Endodermal cell (in vitro differentiated cells): ENCODE measurements at places on chromosomes 4 and X.
A peak's percentile ranks its signal among the peaks of the same experiment; 100 is the strongest.

DNA sequence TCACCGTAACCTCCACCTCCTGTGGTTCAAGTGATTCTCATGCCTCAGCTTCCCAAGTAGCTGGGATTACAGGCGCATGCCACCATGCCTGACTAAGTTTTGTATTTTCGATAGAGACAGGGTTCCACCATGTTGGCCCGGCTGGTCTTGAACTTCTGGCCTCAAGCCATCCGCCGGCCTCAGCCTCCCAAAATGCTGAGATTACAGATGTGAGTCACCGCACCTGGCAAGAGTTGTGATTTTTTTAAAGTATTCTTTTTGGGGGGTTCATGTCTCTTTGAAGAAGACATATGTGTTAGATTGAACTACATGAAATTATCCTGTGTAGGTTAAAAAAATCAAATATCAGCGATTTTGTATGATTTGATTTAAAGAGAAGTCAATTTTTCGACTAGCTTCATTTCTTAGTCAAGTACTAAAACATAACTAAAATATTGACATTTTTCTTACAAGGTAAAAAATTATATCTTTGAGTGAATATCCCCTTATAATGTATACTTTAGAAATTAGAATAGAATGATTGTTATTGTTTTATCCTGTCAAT, 60.3 kb upstream of the ANTXR2 start:
- peaks cover 81% of the 10 kb centered on the region for H3K27me3 ChIP-seq
- no peak overlapping the region for H3K27ac ChIP-seq
- DNase-seq: peak; percentile 42
- H3K4me3 ChIP-seq: no peak overlapping the region
- H3K36me3 ChIP-seq: no peaks in the 10 kb centered on the region
- peaks cover 10% of the 10 kb centered on the region for H3K4me1 ChIP-seq

GRCh38 chr4:172095161-172095560, 282.0 kb downstream of the GALNTL6 start:
- H3K4me1 ChIP-seq: no peaks in the 10 kb centered on the region
- H3K27me3 ChIP-seq: no peaks in the 10 kb centered on the region
- H3K4me3 ChIP-seq: no peak overlapping the region
- H3K27ac ChIP-seq: no peak overlapping the region

DNA sequence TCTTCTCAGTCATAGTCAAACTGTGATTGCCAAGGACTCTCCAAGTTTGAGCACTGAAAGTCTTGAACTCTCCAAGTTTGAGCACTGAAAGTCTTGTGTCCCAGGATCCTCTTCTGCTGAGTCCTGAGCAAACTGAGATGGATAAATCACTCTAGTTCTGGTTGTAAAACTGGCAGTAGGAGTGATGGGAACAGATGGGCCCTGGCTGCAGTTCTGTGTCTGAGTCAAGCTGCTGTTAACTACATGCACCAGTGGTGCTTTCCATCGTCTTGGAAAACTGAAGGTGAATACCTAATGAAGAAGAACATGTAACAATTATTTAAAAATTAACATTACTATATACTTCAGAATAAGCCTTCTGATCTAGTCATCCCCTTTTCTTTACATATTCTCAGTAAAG, 27.6 kb upstream of the KCNIP4 start:
- H3K27me3 ChIP-seq: no peaks in the 10 kb centered on the region
- no peak overlapping the region for H3K27ac ChIP-seq
- H3K36me3 ChIP-seq: no peaks in the 10 kb centered on the region
- DNase-seq: no peak
- no peaks in the 10 kb centered on the region for H3K4me1 ChIP-seq
- no peak overlapping the region for H3K4me3 ChIP-seq

DNA sequence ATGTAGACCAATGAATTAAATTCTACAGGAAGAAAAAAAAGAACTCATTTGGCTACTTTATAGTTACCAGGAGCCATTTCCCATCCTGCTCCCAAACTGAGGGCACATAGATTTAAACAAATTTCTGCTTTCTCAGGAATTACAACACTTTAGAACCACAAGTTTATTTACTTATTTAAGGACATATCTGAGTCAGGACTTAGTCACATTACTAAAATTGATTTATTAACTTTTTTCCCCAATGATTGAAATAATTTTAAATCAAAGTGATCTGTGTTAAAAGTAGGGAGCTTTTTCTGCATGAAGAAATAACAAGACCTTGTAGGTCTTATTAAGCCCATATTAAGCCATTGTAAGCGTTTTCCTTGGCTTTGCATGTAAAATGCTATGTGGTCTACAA, 291.0 kb upstream of the HAND2 start:
- no peaks in the 10 kb centered on the region for H3K36me3 ChIP-seq
- H3K4me1 ChIP-seq: no peaks in the 10 kb centered on the region
- H3K4me3 ChIP-seq: no peak overlapping the region
- DNase-seq: no peak

- DNase-seq: no peak
- H3K27me3 ChIP-seq: no peaks in the 10 kb centered on the region
- H3K4me1 ChIP-seq: no peaks in the 10 kb centered on the region
- H3K27ac ChIP-seq: no peak overlapping the region
- no peaks in the 10 kb centered on the region for H3K36me3 ChIP-seq
- no peak overlapping the region for H3K4me3 ChIP-seq
These were observed 19.4 kb downstream of the FAM9C start for GRCh38 chrX:13024986-13025385.

DNA sequence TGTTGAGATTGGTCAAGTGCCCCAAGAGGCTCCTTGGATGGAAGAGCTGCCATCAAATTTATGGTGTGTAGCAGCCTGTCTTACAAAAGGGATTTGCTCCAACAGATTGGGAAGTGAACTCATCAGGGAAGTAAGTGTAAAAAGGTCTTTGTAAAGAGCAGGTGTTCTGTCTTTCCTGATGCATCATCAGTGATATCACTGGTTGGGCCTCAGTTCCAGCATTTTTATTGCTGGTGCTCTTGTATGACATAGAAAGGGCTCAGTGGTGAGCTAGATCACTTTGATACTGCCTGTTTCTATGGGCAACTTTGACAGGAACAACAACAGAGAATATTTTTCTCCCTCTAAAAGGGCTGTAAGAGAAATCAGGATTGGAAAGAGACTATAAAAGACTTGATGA, 8.7 kb upstream of the GABRE start:
- no peak overlapping the region for H3K4me3 ChIP-seq
- H3K27ac ChIP-seq: no peak overlapping the region
- DNase-seq: no peak
- no peaks in the 10 kb centered on the region for H3K27me3 ChIP-seq
- H3K36me3 ChIP-seq: no peaks in the 10 kb centered on the region

- DNase-seq: no peak
- H3K4me3 ChIP-seq: no peak overlapping the region
- no peaks in the 10 kb centered on the region for H3K36me3 ChIP-seq
- H3K27ac ChIP-seq: no peak overlapping the region
- no peaks in the 10 kb centered on the region for H3K27me3 ChIP-seq
- no peaks in the 10 kb centered on the region for H3K4me1 ChIP-seq
These were observed 629.7 kb downstream of the PCDH7 start for GRCh38 chr4:31349907-31350306.

DNA sequence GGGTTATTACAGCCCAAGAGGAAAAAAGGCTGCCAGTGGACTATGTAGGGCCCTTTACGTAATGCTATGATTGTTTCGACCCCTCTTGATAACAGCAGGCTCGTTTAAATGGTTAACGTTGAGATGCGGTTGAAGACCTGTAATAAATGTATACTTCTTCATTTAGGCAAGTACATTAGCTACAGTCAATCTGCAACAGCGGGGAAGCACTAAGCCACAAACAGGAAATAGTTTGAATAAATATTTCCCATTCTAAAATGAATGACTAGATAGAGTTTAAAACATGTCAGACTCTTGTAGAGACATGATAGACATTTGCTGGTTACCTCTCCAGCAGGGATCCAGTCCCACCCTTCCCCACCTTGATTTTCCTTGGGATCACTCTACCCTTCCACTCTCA, 38.1 kb upstream of the STIM2 start:
- no peaks in the 10 kb centered on the region for H3K36me3 ChIP-seq
- no peak overlapping the region for H3K4me3 ChIP-seq
- no peak for DNase-seq
- H3K27me3 ChIP-seq: no peaks in the 10 kb centered on the region
- H3K4me1 ChIP-seq: peaks cover 7% of the 10 kb centered on the region

- no peaks in the 10 kb centered on the region for H3K27me3 ChIP-seq
- no peak for DNase-seq
- no peaks in the 10 kb centered on the region for H3K4me1 ChIP-seq
- no peaks in the 10 kb centered on the region for H3K36me3 ChIP-seq
These were observed 5.3 kb downstream of the GAGE10 start for GRCh38 chrX:49308604-49309269.

DNA sequence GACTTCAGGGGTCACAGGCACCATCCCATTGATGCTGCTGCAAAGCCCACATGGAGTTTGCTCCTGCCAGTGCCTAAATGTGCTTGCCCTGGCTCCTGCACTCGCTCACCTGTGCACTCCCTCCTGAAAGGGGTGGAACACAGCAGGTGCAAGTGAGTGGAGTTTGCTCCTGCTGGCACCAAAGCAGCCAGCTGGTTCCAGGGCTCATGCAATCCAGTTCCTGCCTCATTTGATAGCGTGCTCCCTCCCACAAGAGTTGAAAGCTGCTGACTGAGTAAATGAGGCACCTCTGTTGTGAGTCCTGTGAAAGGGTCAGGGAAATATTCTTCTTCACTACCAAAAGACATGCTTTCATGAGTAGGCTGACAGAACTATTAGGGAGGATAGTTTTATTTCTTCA, 30.5 kb downstream of the CXCL8 start:
- no peak overlapping the region for H3K4me3 ChIP-seq
- no peaks in the 10 kb centered on the region for H3K4me1 ChIP-seq
- H3K27ac ChIP-seq: no peak overlapping the region
- no peaks in the 10 kb centered on the region for H3K27me3 ChIP-seq
- no peaks in the 10 kb centered on the region for H3K36me3 ChIP-seq

DNA sequence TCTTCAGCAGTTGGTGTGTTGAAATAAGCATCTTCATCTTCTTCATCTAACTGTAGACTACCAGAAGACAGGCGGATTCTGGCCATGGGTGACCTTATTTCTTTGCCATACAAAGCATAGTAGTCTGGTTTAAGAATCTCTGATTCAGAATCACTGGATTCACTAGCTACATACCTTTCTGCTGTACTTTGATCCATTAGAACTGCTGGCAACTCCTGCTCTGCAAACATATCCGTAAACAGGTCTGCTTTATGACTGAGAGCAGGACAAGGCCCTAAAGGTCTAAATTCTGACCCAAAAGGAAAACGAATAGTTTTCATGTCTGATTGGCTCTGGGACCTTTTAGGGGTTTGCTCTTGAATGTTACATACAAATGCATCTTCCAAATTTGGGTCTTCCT, 49.9 kb downstream of the FRMD7 start:
- H3K27ac ChIP-seq: no peak overlapping the region
- no peak overlapping the region for H3K4me3 ChIP-seq
- no peak for DNase-seq
- no peaks in the 10 kb centered on the region for H3K27me3 ChIP-seq
- H3K4me1 ChIP-seq: no peaks in the 10 kb centered on the region

DNA sequence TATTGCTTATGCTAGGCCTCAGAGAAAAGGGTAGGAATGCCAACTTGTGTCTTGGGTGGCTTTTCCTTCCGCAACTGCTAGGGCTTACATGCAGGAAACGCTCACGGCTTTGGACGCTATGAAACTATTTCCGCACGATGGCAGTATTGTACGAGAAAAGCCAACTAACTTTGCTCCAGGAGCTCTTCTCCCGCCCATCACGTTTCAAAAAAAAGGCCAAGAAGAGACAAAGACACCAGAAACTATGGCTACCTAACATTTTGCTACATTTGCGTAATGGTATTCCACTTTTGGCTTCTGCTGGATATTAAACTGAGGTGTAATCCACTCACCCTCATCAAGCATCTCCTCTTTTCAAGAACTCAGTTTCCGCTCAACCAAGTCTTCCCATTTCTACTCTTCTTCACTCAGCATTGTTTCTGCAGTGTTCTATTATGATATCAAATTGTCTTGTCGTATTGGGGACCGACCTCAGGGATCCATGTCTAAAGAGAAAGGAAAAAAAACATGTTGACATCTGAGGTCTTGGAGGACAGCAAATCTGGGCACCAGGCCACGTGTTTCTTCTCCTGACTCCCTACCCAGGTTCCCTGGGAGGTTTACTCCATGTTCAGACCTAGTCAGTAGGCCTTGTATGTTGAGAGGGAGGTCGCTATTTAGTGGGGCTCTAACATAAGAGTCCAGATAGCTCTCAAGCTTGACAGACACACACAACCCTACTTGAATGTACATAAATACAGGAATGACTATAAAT, 239.4 kb upstream of the STK26 start:
- H3K27me3 ChIP-seq: no peaks in the 10 kb centered on the region
- no peaks in the 10 kb centered on the region for H3K4me1 ChIP-seq
- H3K4me3 ChIP-seq: no peak overlapping the region
- H3K27ac ChIP-seq: no peak overlapping the region

DNA sequence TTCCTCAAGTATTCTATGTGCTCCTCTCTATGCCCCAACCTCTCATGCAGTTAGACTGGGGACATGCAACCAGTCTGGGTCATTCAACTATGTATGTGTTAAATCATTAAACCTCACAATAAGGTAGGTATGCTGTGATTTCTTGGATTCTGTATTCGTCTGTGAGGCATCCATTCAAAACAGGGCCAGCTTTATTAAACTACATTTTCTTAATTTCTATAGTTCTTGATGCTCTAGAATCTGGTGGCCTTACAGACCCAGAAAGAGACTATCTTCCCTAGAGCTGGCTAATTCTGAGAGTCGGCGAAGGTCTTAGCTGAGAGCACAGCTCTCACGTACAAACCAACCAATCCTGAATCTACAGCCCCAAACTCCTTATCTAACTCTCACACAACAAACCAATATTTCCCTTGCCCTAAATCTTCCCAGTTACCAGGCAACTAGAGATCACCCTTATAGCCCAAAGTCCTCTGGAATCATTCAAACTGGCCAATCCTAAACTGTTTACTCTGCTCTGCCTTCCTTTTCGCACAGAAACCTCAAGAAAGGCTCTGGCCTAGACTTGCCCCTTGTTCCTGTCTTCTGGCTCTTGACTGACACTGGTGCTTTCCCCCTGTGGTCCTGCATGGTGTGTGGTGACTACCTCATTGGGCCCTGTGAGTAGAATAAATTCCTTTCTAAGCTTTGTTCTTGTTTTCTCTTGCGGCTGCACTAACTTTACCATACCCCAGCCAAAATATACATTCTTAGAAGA, 203.5 kb upstream of the TET2 start:
- H3K4me3 ChIP-seq: no peak overlapping the region
- H3K4me1 ChIP-seq: no peaks in the 10 kb centered on the region
- H3K27ac ChIP-seq: no peak overlapping the region

GRCh38 chr4:11743236-11743635, 314.5 kb upstream of the HS3ST1 start:
- no peak for DNase-seq
- H3K4me3 ChIP-seq: no peak overlapping the region
- no peaks in the 10 kb centered on the region for H3K4me1 ChIP-seq

DNA sequence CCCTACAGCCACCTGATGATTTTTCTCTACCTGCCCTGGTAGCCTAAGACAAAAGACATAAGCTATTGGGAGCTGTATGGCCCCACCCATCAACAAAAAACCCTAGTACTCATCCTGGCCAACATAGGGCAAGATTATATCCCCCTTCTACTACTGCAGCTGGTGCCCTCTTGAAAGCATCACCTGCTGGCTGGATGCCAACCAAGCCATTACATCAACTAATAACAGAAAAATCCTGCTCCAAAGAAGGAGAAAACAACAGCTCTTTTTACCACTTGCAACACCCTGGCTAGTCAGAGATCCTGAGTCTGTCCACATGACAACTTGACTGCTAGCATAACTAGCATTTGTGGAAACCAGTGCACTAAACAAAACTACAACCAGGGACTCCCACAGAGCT, 43.6 kb upstream of the UPRT start:
- H3K4me1 ChIP-seq: no peaks in the 10 kb centered on the region
- H3K4me3 ChIP-seq: no peak overlapping the region
- no peak overlapping the region for H3K27ac ChIP-seq
